Activated naive CD8-positive, alpha-beta T cell treated with anti-CD3 and anti-CD28 coated beads for 36 hours (primary cell): ENCODE measurements at places on chromosomes 3 and 15.
A peak's percentile ranks its signal among the peaks of the same experiment; 100 is the strongest.

DNA sequence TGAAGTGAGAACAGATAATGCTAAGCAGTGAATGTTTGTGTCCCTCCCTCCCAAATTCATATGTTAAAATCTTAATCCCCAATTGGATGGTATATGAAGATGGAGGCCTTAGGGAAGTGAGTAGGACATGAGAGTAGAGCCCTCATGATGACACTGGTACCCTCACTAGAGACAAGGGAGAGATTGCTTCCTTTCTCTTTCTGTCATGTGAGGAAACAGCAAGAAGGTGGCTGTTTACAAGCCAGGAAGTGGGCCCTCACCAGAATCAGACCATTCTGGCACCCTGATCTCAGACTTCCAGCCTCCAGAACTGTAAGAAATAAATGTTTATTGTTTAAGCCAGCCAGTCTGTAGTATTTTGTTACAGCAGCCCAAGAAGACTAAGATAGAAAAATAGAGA, 209.5 kb downstream of the SATB1 start:
- no peak for DNase-seq

DNA sequence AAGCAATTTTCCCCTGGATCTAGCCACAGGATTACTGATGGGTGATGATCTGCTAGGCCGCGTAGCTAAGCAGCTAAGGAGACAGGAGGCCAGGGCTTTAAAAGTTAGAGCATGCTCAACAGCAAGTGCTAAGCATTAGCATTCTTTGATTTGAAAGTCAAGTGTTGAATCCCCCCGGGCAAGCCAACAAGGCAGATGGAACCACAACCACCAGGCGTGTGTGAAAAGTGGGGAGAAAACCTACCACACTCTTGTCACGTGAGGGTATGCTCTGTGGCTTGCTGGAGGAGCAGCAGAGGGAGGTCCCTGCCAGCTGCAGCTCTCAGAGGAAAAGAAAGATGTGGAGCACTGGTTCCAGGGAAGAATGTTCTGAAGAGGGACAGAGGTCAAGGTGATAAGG, 20.9 kb downstream of the SLC51A start:
- no peak for DNase-seq

- DNase-seq = no peak
Observed at GRCh38 chr15:85353516-85353915, 26.9 kb upstream of the AKAP13 start.

DNA sequence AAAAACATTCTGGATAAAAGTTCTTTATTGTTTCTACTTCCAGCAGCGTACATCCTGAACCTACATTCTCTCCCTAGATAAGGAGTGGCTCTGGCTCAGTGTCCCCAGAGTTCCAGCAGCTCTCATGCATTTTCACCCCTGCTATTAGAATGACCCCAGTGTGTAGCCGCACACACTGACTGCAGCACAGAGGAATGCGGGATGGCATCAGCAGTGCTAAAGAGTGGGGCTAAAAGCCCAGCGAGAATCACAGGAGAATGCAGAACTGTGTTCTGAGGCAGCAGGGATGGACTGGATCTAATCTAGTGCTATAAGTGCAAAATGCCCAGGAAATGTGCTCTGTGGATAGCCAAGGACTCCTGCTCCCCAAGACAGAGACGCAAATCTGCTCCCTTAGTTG, 66.4 kb upstream of the TJP1 start:
- no peak for DNase-seq

- DNase-seq = no peak
Observed at GRCh38 chr3:144167634-144168033, 196.0 kb downstream of the DIPK2A start.

GRCh38 chr3:29898171-29898965, 617.5 kb downstream of the RBMS3 start:
- DNase-seq = no peak

- no peak for DNase-seq
Observed at GRCh38 chr3:183180110-183180783, 17.7 kb upstream of the LAMP3 start.

DNA sequence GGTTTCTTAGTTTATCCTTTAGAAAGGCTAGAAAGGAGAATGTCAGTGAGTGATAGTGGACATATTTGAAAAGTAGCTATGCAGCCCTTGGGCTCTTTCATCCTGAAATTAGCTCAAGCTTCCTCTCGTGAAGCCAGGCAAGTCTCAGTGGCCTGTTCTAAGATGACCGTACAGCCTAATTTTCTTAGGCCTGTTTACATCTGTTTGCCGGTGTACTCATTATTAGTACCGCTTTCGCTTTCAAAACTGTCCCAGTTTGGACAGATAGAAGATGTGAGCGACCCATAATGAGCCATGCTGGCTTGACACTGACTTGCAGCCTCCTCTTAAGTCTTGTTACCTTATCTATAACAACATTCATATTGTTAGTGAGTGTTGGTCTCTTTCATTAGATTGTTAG, 5.7 kb upstream of the ARL14 start:
- no peak for DNase-seq

GRCh38 chr3:49831341-49831740, 17.6 kb upstream of the UBA7 start:
- no peak for DNase-seq

- no peak for DNase-seq
Observed at GRCh38 chr15:26864664-26865191, 2.1 kb upstream of the GABRA5 start.

GRCh38 chr3:169759256-169759655, 5.6 kb downstream of the TERC start:
- no peak for DNase-seq

- no peak for DNase-seq
Observed at GRCh38 chr3:30672959-30673358, 66.6 kb downstream of the TGFBR2 start.

DNA sequence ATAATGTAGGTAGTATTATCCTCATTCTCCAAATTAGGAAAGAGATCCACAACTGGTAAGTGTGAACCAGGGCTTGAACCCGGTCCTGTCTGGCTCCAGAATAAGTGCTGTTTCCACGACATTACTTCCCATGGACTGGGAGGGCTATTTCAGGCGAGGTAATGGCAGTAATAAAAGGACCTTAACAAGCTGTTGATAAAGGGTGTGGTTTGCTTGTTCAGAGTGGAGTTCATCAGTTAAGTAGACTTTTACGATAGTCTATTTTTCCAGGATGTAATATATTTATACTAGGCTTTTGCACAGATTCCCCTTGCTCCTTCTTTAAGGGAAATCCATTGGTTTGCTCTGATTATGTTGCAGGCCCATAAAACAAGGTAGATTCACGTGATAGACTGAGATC, 88.4 kb upstream of the TNFAIP8L3 start:
- DNase-seq = no peak

GRCh38 chr3:148315756-148316155, 381.9 kb upstream of the AGTR1 start:
- DNase-seq = no peak

GRCh38 chr3:102059145-102059943, 210.0 kb downstream of the NFKBIZ start:
- peak; percentile 20 for DNase-seq

DNA sequence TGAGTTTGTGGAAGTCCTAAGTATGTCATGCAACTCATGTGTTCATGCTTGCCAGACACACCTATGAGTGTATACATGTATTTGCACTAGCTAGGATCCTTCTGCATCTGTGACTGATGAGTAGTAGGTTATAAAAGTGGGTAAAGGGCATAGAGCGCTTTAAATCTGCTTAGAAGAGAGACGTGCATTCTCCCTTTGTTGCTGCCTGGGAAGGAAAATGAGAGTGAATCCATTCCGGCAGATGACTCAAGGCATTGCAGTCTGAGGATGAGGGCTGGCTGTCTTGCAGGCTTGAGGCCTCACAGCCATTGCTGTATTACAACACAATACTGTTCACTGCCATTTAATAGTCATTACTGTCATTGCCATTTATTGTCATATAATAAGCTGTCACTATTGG, 120.8 kb upstream of the UMPS start:
- no peak for DNase-seq
